Hair follicle dermal papilla cell (primary cell): ENCODE measurements at places on chromosomes 4 and X. TPM values are rescaled to one million over a fixed set of nuclear protein-coding genes. Genes with fewer than 3 reads are reported as not detected.

TMEM192 gene
- 14.0 and 23.2 TPM in 2 replicates for total RNA-seq

SPACA5 gene
- not detected in 2 replicates for total RNA-seq

USP26 gene
- not detected in 2 replicates for total RNA-seq

NDNF gene
- total RNA-seq, result 11.8 and 18.7 TPM in 2 replicates

SULT1B1 gene
- total RNA-seq, result under 0.01 and 0.12 TPM in 2 replicates

GRXCR1 gene
- total RNA-seq, result not detected in 2 replicates

MAGEH1 gene
- 26.6 and 27.8 TPM in 2 replicates for total RNA-seq

FAM50A gene
- 37.2 and 47.6 TPM in 2 replicates for total RNA-seq

ODAPH gene
- total RNA-seq, result not detected in 2 replicates

ABHD18 gene
- 6.9 and 7.0 TPM in 2 replicates for total RNA-seq

SUPT20HL2 gene
- not detected in 2 replicates for total RNA-seq

ZMYM3 gene
- 25.1 and 30.7 TPM in 2 replicates for total RNA-seq

HPSE gene
- 0.16 and 0.49 TPM in 2 replicates for total RNA-seq

GLRB gene
- 9.4 and 11.7 TPM in 2 replicates for total RNA-seq

SLC16A2 gene
- total RNA-seq, result 29.5 and 29.9 TPM in 2 replicates

F8 gene
- 5.2 and 6.7 TPM in 2 replicates for total RNA-seq

KDM6A gene
- 25.9 and 32.8 TPM in 2 replicates for total RNA-seq

BTK gene
- not detected in 2 replicates for total RNA-seq

GRID2 gene
- total RNA-seq, result under 0.01 TPM in 2 replicates

FAM133A gene
- 0.32 and 0.36 TPM in 2 replicates for total RNA-seq

MAGEB4 gene
- total RNA-seq, result not detected in 2 replicates

EGF gene
- total RNA-seq, result 0.65 and 3.0 TPM in 2 replicates

ADAMTS3 gene
- total RNA-seq, result 4.5 and 6.7 TPM in 2 replicates

GABRB1 gene
- total RNA-seq, result not detected in 2 replicates

FAT4 gene
- total RNA-seq, result 80.1 and 117 TPM in 2 replicates

CSAG1 gene
- not detected in 2 replicates for total RNA-seq

MAGEC2 gene
- not detected in 2 replicates for total RNA-seq

PCGF3 gene
- 41.0 and 44.3 TPM in 2 replicates for total RNA-seq

ARHGAP24 gene
- total RNA-seq, result 147 and 148 TPM in 2 replicates

CENPVL2 gene
- not detected in 2 replicates for total RNA-seq

TCP11X2 gene
- 0.16 TPM in 1 of 2 replicates, not detected in the other for total RNA-seq

S100G gene
- not detected in 2 replicates for total RNA-seq

FGF5 gene
- total RNA-seq, result 19.2 and 24.8 TPM in 2 replicates

FAT1 gene
- total RNA-seq, result 279 and 334 TPM in 2 replicates

COL4A6 gene
- 0.16 and 0.36 TPM in 2 replicates for total RNA-seq

SLC6A14 gene
- not detected in 2 replicates for total RNA-seq

TKTL2 gene
- total RNA-seq, result not detected in 2 replicates

GPR143 gene
- total RNA-seq, result not detected in 2 replicates

APELA gene
- 2.4 and 2.9 TPM in 2 replicates for total RNA-seq

NDP gene
- 0.85 and 2.8 TPM in 2 replicates for total RNA-seq
